ENCODE measurements at places on chromosomes 6 and 20.

DNA sequence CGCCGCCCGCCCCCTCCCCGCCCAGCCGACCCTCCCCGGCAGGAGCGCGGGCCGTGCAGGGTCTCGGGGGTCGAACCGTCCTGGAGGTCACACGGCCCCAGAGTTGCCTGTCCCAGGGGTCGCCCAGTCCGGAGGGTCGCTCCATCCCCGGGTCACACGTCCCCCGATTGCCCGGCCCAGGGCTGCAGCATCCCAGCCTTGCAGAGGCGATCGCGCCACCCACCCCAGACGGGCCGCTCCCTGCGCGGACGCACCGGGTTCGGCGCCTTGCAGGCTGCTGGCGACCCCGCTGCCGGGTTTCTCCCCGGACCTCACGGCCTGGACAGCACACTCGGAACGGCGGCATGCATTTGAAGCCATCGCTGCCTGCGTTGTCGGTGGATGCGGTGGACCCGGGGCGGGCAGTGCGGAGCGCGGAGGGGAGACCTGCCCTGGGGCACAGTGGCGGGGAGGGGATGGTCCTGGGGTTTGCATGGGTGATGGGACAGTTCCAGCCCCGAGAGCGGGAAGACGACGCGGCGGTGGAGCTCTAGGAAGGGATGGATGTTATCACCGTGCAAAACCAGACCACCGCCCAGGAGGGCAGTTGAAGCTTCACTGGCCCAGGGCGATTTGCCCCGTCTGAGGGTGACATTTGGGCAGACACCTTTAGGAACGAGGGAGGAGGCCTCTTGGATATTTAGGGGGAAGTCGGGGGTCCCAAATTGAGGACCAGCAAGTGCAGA, 22.7 kb upstream of the FRMD1 start:
- DNase-seq: no peak

DNA sequence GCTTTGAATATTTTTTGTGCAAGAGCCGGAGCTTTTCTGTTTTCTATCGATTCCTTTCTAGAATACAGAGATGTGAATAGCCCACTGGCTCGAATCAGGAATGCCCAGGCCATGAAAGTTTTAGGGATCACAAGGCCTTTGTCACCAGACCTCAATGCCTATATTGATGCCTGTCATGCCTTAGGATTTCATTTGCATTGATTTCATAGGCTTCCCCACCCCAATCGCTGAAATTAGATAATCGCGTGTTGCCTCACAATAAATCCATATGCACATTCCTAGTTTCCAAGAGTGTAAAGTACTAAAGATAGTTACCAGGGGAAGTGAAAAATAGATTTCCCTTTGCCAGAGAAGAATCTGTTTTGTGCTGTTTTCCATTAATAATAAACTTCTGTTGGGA, 150.8 kb downstream of the SASH1 start:
- DNase-seq: no peak

DNA sequence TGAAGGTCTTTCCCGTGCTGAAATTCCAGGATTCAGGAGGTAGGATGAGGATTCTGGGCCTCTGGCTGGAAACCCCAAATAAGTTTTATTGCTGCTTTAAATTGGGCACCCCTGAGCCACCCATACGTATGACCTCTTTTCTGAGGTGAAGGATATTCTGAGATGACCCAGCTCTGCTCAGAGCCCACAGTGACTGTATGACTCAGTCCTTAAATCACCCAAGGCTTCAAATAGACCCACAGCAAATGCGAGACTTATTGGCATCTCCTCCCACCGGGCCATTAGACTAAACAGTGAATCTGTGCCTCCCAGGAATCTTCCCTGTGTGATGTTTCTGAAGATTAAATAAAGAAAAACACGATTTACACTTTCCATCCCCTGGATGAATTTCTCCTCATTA, 9.5 kb downstream of the SIRPG start:
- no peak for DNase-seq

- no peak for DNase-seq
Measured at GRCh38 chr6:158321960-158322359, 9.7 kb downstream of the TULP4 start.

DNA sequence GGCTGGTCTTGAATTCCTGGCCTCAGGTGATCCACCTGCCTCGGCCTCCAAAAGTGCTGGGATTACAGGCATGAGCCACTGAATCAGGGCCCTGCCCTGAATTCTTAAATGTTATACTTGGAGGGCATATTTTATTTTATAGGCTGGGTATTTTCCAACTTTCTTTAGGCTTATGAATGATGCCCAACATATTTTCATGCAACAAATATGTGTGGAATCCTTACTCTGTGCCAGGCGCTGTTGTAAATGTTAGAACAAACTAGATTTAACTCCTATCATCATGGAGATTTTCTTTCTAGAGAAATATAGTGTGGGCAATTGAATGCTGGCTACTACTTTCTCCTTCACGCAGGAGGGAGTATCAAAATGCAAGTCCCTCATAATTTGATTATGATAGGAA, 71.2 kb downstream of the SAMD5 start:
- DNase-seq: no peak

DNA sequence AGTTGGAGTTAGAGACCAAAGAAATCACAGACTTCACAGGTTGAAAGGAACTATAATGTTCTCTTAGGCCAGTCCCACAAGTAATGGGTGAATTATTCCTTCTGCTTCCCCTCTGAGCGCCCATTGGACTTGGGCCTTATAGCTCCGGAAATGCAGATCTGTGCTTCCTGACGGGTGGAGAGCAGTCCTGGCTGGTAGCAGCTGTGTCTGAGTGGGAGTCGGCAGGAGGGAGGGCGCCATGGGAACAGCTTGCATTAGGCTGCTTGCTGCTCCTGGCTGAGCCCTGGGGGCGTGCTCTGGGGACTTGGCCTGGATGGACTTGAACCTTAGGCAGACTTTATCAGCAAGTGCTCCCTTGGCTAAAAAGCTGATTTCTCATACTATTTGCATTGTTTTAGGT, 18.4 kb upstream of the NUP153 start:
- DNase-seq: no peak

- DNase-seq: no peak
Measured at GRCh38 chr20:37381621-37382471, 35.9 kb downstream of the SRC start.

GRCh38 chr6:14763616-14764015, 482.3 kb upstream of the JARID2 start:
- no peak for DNase-seq

GRCh38 chr6:87798393-87799278, 96.6 kb upstream of the AKIRIN2 start:
- DNase-seq: no peak

DNA sequence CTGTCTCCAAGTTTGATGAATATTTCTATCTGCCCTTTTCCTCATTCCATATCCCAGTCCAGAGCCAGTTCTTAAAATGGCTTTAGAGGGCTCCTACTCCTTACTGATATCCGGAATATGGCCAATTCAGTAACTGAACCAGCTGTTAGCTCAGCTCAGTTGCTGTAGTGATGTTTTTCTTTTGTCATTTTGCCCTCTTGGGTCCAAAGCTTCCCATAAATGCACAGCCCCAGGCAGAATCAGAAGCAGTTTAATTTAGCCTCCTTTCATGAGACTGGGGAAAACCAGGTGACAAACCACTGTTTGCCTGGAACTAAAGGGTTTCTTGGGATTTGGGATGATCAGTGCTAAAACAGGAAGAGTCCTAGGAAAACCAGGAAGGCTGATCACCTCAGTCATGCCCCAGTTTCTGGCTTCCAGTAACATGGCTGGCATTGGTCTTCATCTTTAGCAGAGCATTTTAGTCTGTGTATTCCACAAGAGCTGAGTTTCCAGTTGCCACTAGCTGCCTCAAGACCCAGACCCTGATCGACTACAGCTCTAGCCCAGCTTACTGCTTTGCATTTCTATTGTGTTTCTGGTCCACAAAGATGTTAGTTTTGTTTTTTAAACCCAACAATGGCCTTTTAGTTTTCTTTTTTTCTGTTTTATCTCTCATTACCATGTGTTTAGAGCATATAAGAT, 40.6 kb upstream of the REV3L start:
- DNase-seq: no peak

- DNase-seq: peak; percentile 43
Measured at GRCh38 chr6:106448000-106448426, 87.5 kb downstream of the CRYBG1 start.

GRCh38 chr6:156774863-156775405, 2.2 kb upstream of the ARID1B start:
- DNase-seq: no peak

DNA sequence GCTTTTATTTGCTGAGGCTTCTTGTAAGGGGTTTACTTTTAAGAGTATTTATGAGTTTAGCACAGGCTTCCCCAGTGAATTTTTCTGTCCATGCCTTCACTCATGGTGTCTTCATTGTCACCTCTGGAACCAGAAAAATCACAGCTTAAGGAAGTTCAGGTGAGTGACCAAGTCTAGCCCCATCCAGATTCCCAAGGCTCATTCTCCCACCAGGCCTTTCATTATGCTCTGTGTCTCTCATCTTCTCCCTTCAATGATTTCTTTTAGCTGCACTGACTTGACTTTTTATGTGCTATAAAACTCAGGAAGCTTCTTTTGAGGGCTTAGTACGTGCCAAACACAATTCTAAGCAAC, 64.9 kb upstream of the NEDD9 start:
- no peak for DNase-seq

DNA sequence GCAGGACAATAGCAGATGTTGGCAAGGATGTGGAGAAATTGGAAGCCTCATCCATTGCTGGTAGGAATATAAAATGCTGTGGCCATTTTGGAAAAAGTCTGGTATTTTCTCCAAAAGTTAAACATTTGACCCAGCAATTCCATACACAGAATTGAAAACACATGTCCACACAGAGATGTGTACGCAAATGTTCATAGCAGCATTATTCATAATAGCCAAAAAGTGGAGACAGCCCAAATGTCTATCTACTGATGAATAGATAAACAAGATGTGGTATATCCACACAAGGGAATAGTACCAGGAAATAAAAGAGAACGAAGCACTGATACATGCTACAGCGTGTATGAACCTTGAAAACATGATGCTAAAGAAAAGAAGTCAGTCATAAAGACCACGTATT, 40.5 kb downstream of the CFAP61 start:
- no peak for DNase-seq

- DNase-seq: peak; percentile 76
Measured at GRCh38 chr6:26216359-26216885, 129.2 kb downstream of the HFE start.
